Left ventricle myocardium superior (tissue), 1 donor: ENCODE measurements at places on chromosomes 7 and 10.
A peak's percentile ranks its signal among the peaks of the same experiment; 100 is the strongest.

DNA sequence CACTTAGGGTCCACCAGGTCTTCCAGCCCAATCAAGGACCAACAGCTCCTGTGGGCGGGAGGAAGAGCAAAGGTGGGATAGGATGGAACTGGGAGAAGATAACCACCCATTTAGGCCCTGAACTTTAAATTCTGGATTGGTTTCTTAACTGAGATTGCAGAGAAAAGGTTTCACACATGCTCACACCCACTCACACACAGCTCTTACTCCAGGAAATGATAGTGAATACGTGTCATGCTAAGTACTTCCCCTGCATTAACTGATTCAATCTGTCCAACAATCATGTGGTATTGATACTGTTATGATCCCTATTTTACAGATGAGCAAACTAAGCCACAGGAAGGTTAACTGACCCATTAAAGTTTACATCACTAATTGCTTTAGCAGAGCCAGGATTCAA lies 4.6 kb upstream of the CYP3A4 start:
- no peak for DNase-seq

GRCh38 chr7:101882595-101883564 lies 65.5 kb downstream of the CUX1 start:
- DNase-seq, result peak; percentile 75

- DNase-seq, result no peak
Measured at GRCh38 chr7:106185719-106186118, 73.6 kb upstream of the SYPL1 start.

DNA sequence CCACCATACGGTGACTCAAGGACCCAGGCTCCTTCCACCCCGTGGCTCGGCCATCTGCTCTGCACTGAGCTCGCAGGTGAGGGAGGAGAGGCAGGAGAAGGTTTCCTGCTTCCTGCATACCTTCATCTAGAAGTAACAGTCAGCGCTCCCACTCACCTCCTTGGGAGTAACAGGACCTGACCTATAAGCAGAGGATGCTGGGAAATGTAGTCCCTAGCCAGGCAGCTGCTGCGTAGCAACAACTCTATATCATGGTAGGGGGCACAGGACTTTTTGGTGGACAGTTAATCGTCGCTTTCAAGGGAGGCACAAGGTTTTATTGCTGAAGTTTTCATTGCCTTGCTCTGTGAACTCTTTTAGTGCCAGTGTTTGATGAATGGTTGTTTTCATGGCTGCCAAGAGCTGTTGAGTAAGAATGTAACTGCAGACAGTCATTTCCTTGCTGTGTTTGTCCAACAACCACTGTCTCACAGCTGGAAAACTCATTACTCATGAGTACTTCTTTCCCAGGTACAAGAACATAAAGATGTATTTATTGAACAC lies 10.2 kb upstream of the ZFYVE27 start:
- no peak for DNase-seq

DNA sequence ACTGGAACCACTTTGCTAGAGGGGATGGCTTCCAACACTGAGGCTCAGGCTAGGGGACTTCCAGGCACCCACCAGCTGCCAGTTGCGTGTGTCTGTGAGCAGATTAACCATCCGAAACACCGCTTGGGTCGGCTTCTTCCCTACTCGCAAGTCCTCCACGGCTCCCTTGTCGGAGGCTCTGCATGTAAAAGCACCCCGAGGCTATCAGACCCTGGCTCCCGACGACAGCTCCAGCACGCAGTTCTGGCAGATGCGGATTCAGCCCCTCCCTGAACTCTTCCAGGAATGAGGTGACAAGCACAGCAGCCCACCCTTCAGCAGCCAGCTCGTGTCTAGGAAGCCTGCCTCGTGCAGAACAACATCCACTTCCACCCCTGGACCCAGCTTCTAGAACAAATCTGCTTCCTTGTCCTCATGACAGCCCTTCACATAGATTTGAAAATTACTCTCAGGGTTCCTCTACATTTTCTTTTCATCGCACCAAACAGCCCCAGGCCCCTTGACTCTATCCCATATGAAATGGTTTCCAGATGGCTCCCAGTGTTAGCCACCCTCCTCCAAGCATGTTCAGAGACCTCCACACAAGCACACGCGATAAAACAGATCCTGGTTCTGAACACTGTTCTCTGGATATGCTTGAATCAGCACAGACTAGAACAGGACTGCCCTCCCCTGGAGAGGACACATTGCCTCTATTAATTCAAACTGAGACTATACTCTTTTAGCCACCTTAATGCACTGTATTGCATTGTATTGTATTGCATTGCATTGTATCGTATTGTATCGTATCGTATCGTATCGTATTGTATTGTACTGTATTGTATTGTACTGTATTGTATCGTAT lies 44.6 kb downstream of the SLIT1 start:
- no peak for DNase-seq

GRCh38 chr7:127683776-127684681 lies 32.0 kb downstream of the SND1 start:
- DNase-seq, result no peak

GRCh38 chr10:51014680-51015389 lies 59.5 kb upstream of the PRKG1 start:
- no peak for DNase-seq

- peak; percentile 77 for DNase-seq
Measured at GRCh38 chr10:58512491-58513187, at the start of gene BICC1. Gene BICC1 (plus strand): TSS chr10:58512872. CDS start chr10:58513144, 272 bp downstream.

- no peak for DNase-seq
Measured at GRCh38 chr7:106102387-106102966, 9.6 kb downstream of the SYPL1 start.

DNA sequence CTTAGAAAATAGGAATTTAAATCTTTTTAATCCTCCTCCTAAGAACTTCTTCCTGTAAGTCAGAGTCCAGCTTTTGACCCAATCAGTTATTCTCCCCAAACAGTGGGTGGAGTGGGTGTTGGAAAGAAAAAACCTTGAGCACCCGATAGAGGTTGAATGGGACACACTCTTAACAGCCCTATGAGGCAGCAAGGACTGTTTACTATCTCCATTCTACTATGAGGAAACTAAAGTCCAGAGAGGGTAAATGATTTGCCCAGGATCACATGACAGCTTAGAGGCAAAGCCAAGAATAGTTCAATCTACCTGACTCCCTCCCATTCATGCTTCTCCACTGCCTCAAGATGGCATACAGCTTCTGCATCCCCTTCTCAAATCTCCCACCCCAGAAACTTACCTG lies 57.6 kb upstream of the SLC35B4 start:
- DNase-seq, result no peak

DNA sequence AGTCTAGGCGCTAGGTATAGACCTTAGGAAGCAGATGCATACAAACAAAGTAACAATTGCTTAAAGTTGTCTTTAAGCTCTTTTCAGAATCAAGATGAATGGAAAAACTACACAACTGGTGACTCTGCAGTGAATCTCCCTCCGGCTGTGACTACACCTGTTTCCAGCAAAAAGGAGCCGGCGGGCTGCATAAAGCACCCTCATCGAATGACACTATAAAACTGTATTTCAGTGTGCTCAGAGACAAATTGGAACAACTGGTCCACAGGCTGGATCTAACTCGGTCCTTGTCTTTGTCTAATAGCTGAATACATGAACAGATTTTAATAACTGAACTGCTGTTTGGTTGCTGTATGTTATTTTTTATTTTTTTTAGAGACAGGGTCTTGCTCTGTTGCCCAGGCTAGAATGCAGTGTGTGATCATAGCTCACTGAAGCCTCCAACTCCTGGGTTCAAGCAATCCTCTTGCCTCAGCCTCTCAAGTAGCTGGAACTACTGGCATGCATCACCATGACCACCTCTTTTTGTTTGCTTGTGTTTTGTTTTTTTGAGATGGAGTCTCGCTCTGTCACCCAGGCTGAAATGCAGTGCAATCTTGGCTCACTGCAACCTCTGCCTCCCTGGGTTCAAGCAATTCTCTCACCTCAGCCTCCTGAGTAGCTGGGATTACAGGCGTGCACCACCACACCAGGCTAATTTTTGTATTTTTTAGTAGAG lies 64.2 kb upstream of the SVIL start:
- DNase-seq, result no peak

DNA sequence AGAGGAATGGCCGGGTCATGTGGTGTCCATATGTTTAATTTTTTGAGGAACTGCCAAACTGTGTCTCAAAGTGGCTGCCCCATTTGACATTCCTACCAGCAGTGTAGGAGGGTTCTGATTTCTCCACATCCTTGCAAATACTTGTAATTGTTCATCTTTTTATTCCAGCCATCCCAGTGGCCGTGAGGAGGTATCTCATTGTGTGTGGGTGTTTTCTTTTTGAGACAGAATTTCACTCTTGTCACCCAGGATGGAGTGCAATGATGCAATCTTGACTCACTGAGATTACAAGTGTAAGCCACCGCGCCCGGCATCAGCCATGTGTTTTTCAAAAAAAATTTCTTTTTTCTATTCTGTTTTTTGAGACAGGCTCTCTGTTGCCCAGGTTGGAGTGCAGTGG lies 38.7 kb upstream of the DLG5 start:
- DNase-seq, result no peak

GRCh38 chr10:4846775-4847174 lies 20.8 kb downstream of the AKR1E2 start:
- no peak for DNase-seq

- DNase-seq, result no peak
Measured at GRCh38 chr10:50431791-50432190, 180.5 kb upstream of the ASAH2 start.

DNA sequence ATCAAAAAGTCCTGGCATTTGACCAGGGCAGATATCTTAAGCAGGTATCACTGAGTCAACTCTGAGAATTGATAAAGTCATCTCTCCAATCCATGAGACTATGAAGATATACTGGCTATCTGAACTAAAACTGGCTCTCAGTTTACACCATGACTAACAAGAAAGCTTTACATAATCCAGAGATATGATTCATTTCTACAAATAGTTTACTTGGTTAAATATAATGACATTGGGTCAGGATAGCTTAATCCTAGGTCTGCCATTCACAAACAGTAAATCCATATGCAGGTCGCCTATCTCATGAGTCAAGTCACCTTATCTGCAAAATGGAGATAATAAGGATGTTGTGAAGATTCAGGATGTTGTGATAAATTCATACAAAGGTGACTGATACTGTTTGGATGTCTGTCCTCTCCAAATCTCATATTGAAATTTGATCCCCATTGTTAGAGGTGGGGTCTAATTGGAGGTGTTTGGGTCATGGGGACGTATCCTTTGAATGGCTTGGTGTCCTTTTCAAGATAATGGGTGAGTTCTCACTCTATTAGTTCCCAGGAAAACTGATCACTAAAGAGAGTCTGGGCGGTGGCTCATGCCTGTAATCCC lies 117.4 kb downstream of the JMJD1C start:
- no peak for DNase-seq

- DNase-seq, result no peak
Measured at GRCh38 chr10:124562425-124563060, 100.9 kb downstream of the LHPP start.

- DNase-seq, result no peak
Measured at GRCh38 chr7:27397503-27397902, 154.9 kb downstream of the EVX1 start.

- DNase-seq, result no peak
Measured at GRCh38 chr7:134425777-134426176, 33.1 kb downstream of the AKR1B1 start.

DNA sequence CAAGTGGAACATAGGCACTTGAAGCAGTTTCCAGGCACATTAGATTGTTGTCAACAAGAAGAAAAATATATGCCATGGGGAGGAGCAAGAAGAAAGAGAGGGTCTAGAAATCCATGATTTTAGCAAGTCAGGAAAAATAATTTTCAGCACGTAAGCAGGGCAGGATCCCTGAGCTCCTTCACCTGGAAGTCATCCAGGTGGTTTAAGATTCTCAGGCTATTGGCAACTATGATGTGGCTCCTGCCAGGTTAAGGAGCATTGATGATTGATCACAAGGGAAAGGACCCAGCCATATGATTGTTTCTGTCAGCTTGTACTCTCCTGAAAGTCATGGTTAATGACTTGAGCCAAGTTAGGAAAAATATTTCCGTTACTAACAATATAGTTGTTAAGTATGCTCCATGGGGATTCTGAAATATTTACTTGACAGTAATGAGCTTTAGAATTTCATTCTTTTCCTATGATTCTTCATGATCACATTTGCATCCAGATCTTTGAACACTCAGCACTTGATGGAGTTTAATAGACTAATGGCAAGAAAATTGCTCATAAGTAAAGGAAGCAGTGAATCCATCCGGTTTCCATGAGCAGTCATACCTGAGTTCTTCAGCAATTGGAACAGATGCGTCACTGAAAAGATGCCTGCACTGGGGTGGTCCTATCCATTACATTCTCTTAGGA lies 209.1 kb downstream of the BICC1 start:
- DNase-seq, result no peak

DNA sequence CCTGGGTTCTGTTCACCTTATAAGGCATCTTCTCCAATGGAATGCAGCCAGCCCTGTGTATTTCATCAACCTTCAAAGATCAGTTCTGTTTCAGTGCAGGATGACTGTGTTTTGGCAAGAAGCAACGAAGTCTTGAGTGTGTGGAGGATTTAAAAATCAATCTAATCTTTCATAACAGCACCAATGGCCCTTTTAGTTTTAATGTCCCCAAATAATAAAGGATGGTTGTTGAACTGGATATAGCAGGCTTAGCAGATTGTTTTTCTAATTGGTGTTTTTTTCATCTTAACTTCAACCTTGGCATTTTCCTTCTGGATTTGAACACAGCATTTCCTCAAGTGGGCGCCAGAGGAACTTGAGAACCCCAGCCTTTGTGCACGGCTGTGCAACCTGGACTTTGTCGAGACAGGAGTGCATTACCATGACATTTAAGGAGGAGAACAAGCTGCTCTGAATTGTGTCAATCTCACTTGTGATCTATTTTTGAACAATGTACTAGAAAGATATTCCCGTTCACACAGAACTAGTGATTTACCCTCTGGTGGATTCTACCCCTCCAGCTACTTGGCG lies 313.3 kb upstream of the AKR1E2 start:
- DNase-seq, result peak; percentile 66

DNA sequence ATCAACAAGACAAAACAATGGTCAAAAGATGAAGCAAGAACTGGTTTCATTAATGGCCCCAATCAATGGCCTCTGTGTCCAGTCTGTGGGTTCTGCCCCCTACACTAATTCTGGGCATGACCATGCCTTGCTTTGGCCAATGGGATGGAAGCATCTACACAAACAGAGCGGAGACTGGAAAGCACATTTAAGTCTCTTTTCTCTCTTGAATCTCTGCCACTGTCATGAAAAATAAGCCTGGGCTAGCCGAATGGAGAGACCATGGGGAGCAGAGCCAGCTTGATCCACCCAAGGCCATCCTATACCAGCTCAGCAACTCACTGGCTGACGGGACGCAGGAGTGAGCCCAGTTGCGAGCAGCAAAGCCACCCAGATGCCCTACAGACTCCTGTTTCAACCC lies 30.9 kb downstream of the ANKRD16 start:
- DNase-seq, result no peak

GRCh38 chr7:116527521-116527920 lies 2.7 kb downstream of the CAV1 start:
- DNase-seq, result no peak

- no peak for DNase-seq
Measured at GRCh38 chr10:57830877-57831560, 436.7 kb downstream of the IPMK start.

GRCh38 chr10:4894335-4894734 lies 68.3 kb downstream of the AKR1E2 start:
- DNase-seq, result no peak
